CD4-positive, alpha-beta T cell treated with Interleukin-2 at 100 ng/mL for 4 hours (primary cell): ENCODE measurements at places on chromosomes 12 and 14.
A peak's percentile ranks its signal among the peaks of the same experiment; 100 is the strongest.

DNA sequence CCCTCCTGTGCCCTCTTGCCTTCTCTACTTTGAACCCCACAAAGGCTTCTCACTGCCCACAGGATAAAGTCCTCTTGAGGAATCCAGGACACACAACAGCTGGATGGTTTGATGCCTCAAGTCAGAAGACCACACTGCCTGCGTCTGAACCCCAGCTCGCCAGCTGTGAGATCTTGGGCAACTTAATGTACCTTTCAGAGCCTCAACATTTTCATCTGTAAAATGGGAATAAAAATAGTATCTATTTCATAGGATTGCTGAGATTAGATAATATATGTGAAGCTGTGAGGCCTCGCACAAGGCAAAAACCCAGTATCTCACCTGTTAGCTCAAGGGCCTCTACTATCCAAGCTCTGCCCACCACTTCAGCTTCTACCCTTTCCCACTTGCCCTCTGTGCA is 2.3 kb downstream of the CINP start:
- no peak for DNase-seq

DNA sequence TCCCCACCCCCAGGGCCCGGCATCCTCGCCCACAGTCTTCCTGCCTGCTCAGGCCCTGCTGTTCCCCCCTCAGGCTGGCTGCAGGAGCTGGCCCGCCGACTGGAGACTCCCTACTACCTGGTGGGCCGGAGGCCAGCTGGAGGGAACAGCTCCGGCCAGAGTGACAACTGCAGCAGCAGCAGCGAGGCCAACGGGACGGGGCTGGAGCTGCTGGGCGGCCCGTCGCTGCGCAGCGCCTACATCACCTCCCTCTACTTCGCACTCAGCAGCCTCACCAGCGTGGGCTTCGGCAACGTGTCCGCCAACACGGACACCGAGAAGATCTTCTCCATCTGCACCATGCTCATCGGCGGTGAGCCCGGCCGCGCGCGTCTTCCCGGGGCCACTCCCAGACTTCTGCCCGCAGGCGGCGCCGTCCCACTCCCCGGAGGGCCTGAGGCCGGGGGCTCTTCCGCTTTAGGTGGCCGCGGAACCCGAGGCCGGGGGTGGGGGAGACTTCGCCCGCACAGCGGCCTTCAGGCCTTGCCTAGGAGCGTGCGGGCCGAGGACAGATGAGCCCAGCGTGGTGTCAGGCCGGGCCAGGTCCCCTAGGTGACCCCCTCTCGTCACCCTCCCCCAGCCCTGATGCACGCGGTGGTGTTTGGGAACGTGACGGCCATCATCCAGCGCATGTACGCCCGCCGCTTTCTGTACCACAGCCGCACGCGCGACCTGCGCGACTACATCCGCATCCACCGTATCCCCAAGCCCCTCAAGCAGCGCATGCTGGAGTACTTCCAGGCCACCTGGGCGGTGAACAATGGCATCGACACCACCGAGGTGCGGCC is 10.2 kb downstream of the KCNH3 start:
- DNase-seq = peak; percentile 9

DNA sequence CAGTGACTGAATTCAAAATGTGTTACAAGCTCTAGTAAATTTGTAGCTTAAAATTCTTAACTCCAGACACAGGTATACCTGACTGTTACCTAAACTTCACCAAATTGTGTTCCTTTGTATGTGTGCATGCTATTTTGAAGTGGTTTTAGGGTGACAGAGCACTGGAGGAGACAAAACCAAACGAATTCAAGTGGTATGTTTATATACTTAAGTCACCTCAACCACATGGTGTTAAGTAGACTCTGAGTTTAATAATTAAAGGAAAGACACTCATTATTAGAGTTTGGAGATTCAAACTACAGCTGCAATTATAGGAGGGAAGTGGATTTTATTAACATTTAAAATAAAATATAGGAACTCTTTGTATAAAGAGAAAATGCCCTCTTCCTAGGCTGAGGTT is 84.3 kb downstream of the PLCZ1 start:
- no peak for DNase-seq

DNA sequence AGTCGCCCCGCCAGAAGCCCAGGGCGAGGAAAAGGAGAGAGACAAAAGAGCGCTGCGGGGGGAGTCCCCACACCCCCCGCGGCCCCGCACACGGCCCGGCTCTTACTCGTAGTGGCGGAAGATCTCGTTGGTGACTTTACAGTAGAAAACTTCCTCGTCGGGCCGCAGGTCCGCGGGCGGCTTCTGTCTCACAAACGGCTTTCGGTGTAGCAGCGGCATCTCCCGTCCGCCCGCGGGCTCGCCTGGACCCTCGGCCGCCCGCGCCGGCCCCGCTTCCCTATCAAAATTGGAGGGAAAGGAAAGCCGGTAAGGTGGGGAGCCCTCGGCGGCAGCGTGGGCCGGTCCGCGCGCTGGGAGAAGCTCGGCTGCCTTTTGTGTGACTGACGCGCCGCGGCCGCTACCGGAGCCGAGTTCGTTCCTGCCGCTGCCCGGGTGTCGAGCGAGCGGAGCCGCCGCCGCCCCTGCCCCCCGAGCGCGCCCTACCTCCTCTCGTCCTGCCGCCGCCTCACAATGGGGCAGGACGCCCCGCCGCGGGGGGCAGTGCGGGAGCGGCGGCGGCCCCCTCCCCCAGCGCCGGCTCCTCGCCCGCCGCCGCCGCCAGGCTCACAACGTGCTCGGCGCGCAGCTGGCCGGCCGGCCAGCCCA is 652 bp downstream of the BAZ1A start:
- peak; percentile 47 for DNase-seq

DNA sequence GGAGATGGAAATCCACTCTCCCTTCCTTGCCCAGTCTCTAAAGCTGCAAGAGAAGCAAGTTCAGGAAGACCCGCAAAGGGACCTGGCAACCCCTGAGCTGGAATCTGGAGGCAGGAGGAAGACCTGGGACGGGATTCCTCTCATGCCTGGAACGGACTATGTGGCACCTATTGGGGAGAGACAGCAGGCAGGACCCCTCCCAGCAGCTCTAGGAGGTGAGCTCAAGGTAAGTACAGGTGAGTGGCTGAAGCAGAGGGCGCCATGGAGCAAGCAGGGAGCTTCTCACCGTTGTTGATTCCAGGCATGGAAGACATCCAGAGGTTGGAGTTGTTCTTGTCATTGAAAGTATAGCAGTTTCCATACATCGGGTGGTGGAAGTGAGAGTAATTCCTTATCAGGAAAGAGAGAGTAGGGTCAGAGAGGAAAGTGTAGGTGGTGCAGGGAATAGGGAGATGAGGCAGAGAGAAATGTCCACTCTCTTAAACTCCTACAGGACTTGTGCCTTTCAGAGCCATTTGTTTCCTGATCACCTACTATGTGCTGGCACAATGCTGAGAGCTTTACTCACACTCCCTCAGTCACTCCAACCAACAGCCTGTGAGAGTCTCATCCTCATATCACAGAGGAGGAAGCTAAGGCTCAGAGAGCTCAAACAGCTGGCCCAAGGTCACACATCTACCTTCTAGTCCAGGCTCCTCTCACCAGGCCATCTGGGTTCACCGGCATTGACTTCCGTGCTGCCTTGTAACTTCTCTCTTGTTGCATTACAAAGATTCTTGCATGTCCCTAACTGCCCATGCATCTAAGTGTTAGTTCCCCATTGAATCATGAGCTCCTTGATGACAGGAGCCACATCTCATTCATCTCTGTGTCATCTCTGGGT is 13.9 kb upstream of the TNFRSF1A start:
- DNase-seq = no peak

DNA sequence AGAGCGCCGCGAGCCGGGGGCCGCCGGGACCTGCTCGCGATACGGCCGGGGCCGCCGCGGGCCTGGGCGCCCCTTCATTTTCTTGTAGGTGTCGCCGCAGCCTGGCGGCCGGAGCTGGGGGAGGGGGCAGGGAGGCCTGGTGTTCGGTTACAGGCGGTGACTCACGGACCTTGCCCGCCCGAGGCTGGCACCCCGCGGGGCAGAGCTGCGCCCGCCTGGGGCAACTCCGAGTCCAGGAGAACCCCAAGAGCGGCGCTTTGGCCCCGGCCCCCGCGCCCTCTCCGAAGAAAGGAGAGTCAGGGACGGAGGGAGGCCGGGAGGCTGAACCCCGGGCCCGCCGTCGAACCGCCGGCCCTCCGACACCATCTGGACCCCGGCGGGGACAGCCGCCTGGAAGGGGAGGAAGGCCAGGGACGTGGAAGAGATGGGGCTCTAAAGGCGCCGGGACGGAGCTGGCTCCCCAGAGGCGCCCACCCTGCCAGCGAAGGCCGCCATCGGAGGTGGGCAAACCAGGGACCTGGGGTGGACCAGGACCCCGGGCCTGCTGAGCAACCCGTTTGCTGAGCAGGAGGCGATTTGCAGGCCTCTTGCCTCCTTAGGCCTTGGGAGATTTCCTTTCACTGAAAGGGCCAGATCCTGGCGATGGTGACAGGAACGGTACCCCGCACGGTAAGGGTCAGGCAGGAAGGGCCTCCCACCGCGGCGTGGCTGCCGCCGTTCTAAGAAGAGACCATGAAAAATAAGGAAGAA is 843 bp upstream of the NUAK1 start:
- DNase-seq = no peak

GRCh38 chr14:50531595-50532501 is 521 bp downstream of the MAP4K5 start:
- DNase-seq = peak; percentile 14

DNA sequence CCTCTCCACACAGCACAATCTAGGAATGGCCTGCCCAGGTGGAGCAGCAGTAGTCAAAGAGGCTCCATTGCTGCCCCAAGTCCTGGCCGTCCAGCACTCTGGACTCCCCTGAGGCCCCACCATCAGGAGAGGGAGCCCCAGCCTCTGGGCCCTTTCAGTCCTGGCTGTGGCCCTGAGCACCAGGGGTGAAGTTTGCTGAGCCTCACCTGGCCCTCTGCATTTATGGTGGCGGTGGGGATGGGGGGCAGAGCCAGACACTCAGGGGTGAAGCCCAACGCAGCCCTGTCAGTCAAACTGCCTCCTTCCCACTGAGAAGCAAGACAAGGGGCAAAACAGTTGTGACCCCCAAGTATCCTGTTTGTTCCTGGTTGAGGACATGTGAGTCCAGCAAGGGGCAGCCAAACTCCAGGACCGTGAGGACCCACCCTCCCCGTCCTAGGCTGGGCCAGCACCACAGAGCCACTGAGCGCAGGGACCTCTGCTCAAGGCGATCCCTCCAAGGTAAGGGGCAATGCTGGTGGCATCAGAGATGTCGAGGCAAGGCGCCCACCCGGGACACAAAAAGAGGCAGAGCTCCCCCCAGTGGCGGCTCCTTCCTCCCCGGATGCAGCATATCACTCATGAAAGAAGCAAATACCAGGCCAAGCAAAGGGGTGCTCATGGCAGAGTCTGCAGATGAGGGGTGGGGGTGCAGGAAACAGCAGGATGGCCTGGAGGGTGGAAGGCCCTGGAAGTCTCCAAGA is 4.8 kb upstream of the AMN start:
- peak; percentile 56 for DNase-seq
